ENCODE measurements at places on chromosomes 6 and 20.

- DNase-seq, result no peak
Observed at GRCh38 chr6:166708460-166708859, 81.4 kb upstream of the RPS6KA2 start.

DNA sequence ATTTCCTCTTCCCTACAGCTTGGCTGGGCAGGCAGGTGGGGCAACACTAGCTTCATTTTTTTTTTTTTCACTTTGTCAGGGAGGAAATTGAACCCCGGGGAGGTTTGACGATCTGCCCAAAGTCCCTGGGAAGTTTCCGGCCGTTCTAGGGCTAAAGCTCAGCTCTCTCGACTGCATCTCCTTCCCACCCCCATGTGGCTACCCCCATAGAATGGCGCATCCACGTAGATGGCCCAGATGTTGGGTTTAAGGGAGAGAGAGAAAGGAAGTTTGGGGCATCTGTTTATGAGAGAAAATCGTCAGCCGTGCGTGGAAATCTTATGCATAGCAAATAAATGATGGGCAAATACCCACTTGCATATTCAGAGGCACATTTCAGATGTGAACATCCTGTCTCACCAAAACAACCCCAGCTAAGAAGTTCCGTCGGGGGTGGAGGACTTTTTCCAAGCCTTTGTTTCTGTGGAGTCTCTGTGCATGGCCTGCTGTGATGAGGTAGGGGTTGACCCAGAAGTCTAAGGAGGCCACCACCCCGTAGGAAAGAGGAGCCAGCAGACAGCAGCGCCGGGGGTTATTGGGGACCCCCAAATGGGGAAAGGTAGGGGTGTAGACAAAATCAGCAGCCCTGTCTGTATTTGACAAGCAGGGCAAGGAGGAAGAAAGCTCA is 40.5 kb upstream of the ZNF831 start:
- peak; percentile 46 for DNase-seq

GRCh38 chr6:77011929-77012545 is 451.3 kb downstream of the HTR1B start:
- DNase-seq, result no peak

- no peak for DNase-seq
Observed at GRCh38 chr6:167806061-167806700, 20.5 kb upstream of the AFDN start.

DNA sequence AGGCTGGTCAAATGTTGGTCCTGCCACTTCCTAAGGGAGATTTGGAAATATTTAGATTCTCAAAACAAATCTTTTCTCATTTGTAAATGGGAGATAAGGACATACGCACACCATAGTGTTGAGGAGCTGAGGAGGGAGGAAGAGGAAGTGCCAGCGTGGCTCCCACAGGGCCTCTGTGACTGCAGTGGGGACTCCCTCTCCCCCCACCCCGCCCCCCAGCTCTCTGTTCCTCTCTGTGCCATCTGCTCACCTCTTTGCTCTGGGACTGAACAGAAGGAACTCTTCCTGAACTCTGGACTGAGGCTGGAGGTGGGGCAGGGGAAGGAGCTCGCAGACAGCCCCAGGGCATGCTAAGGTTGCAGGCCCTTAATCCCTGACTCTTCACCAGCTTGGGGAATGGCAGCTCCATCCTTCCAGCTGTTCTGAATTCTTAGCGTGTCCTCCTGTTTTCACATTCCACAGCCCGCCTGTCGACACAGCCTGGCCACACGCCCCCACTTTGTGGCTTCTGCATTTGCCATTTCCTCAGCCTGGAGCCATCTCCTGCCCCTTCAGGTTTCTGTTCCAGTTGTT is 11.4 kb downstream of the DDX27 start:
- DNase-seq, result no peak

DNA sequence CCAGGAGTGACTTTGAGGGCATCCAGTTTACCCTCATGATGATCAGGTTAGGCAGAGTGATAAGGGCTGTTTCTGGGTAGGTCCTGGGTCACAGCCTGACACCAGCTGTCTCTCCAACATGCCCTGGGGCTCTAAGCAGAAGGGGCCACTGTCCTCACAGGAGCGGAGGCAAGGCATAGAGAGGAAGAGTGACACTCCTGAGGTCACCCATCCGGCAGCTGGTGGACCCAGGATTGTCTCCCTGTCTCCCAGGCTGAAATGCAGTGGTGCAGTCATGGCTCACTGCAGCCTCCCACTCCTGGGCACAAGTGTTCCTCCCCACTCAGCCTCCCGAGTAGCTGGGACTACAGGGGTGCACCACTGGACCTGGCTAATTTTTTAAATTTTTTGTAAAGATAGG is 12.0 kb downstream of the DLGAP4 start:
- no peak for DNase-seq

GRCh38 chr6:112086744-112087135 is 542 bp downstream of the TUBE1 start:
- DNase-seq, result no peak

- DNase-seq, result no peak
Observed at GRCh38 chr6:25961619-25962148, 918 bp upstream of the TRIM38 start.

GRCh38 chr20:60233018-60233630 is 274.9 kb downstream of the CDH26 start:
- no peak for DNase-seq

DNA sequence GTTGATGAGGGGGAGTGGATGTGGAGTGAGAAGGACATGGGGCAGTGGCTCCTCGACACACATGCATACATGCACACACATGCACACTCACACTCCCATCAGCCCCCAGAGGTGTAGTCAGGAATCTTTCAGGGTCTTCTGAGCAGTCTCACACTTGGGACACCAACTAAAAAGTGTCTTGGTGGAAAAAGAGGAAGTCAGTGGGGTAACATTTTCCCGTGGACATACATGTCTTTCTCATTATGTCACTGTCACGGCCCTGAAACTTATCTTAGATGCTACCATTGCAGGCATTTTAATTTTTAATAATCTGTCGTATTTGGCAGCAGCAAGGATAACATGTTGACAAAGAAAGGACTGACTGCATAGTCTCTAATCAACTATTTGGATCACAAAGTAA is 261.1 kb downstream of the ADGRG6 start:
- no peak for DNase-seq

DNA sequence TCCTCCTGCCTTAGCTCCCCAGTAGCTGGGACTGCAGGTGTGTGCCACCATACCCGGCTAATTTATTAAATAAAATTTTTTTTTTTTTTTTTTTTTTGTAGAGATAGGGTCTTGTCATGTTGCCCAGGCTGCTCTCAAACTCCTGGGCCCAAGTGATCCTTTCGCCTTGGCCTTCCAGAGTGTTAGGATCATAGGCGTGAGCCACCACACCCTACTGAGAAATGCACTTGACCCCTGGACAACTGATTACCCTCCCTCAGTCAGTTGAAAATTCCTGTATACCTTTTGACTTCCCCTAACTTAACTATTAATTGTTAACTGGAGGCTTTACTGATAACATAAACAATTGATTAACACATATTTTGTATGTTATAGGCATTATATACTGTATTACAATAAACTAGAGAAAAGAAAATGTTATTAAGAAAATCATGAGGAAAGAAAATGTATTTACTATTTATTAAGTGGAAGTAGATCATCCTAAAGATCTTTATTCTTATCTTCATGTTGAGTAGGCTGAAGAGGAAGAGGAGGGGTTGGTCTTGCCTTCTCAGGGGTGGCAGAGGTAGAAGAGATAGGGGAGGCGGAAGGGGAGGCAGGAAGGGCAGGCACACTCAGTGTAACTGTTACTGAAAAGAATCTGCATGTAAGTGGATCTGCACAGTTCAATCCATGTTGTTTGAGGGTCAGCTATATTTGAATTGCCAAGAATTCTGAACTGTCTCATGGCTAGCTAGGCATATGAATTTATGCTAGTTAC is 104.3 kb downstream of the FARS2 start:
- no peak for DNase-seq

DNA sequence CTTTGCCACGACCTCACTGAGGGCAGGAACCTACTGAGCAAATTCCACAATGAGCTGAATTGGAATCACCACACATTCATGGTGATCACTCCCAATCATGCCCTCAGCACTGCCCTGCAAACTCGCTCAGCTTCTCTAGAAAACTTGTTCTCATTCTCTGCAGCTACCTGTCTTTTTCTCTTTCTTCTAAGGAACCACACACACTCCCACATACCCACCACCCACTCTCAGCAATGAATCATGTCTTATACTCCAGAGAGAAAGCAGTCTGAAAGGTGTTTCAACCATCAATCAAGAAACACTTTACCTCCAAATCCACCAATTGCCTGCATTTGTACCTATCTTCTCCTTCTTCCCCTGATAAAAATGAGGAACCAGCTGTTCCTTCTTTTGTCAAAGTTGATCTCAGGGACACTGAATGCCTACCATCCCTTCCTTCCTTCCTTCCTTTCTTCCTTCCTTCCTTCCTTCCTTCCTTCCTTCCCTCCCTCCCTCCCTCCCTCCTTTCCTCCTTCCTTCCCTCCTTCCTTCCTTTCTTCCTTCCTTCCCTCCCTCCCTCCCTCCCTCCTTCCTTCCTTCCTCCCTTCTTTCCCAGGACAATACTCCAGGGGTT is 84.6 kb upstream of the SGK1 start:
- DNase-seq, result no peak

GRCh38 chr6:169204167-169204566 is 49.5 kb downstream of the THBS2 start:
- DNase-seq, result no peak

GRCh38 chr20:55977690-55978459 is 27.4 kb downstream of the CBLN4 start:
- DNase-seq, result no peak

DNA sequence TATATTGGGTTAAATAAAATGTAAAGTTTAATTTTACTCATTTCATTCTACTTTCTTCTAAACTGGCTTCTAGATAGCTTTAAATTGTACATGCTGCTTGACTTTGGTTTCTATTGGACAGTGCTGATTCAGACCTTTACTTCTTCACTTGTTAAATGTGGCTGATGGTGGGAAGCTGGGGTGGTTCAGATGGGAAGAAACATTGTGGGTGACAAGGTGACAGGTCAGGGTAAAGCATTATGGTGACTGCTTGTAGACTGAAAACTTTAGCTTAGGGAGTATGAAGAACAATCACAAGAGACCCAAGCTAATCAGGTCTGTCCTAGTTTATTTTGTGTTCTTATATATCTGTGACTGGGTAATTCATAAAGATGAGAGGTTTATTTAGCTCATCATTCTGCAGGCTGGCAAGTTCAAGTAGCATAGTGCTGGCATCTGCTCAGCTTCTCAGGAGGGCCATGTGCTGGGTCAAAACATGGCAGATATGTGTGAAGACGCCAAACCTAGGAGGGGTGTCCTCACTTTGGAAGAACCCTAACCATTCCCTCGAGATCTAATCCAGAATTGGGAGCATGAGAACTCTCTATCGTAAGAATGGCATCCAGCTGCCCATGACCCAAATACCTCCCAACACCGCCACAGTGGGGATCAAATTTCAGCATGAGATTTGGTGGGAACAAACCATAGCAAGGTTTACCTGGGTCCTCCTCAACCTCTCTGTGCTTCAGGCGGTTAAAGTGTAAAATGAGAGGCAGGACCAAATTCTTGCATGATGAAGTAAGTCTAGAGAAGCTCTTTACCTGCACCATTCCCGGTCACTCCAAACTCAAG is 102.8 kb downstream of the FYN start:
- no peak for DNase-seq

GRCh38 chr6:16854986-16855385 is 93.7 kb upstream of the ATXN1 start:
- DNase-seq, result no peak

GRCh38 chr6:79421001-79421411 is 116.2 kb downstream of the LCA5 start:
- no peak for DNase-seq

- DNase-seq, result no peak
Observed at GRCh38 chr20:60372822-60373221, 414.6 kb downstream of the CDH26 start.

- no peak for DNase-seq
Observed at GRCh38 chr20:23200914-23201313, 114.8 kb upstream of the CD93 start.

DNA sequence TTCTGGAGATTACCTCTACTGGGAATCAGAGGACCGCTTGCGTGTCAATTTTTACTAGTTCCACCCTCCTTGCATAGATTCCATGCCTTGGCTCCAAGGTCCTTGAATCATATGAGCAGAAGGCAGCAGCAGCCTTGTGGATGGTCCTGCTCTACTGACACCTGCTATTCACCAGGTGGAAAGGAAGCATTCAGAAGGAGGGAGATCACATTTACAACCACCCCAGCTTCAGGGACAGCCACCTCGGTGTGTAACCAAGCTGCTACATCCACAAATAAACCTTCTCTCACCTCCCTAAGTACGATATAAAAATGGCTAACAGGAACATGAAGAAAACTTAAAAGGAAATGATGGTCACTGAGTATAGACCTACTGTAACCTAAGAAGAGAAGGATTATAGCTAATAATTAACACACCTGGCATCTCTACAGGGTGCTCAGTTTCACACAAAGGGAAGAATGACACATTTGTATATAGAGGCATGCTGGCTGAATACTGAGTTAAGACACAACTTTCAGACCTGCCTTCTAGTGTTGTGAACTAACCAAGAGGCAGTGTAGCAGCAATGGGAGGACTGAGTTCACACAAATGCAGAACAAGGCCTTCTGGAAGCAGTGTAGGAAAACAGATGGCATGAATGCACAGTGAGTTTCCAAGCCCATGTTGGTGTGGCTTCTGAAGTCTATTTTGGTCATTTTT is 46.3 kb upstream of the SRPK1 start:
- no peak for DNase-seq

GRCh38 chr6:40825102-40825501 is 213.9 kb downstream of the UNC5CL start:
- DNase-seq, result no peak

DNA sequence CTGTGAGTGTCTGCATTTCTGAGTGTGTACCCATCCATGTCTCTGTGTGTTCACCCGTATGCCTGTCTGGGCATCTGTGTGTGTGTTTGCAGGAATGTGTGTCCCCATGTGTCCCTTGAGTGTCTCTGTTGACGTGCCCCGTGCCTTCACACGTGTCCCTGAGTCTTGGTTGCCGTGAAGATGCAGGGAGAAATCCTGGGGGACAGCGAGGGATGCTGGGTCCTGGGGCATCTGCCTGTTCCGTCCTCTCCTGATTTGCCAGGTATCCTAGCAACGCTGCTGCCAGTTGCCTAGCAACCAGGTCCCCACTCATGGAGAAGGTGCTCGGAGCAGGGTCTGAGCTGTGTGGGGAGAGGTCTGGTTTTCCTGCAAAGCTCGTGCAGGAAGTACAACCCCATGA is 6.0 kb upstream of the LKAAEAR1 start:
- no peak for DNase-seq

- peak; percentile 45 for DNase-seq
Observed at GRCh38 chr20:21505810-21506530, 7.9 kb downstream of the NKX2-2 start.

GRCh38 chr6:19880066-19880465 is 42.9 kb downstream of the ID4 start:
- no peak for DNase-seq

DNA sequence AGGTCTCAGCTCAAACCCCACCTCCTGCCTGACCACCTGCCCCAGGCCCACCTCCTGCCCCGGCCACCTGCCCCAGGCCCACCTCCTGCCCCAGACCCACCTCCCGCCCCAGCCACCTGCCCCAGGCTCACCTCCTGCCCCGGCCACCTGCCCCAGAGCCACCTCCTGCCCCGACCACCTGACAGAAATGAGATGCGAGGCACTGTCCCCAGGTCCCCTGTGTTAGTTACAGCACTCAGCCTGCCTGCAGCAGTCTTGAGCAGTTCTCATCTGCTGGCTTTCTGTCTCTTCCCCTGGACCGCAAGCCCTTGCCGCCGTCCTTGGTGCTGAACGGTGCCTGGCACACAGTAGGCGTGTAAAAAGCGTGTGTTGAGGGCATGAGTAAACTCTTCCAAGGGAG is 79.5 kb downstream of the CDH4 start:
- no peak for DNase-seq
